ENCODE measurements at places on chromosomes 16 and 17.

DNA sequence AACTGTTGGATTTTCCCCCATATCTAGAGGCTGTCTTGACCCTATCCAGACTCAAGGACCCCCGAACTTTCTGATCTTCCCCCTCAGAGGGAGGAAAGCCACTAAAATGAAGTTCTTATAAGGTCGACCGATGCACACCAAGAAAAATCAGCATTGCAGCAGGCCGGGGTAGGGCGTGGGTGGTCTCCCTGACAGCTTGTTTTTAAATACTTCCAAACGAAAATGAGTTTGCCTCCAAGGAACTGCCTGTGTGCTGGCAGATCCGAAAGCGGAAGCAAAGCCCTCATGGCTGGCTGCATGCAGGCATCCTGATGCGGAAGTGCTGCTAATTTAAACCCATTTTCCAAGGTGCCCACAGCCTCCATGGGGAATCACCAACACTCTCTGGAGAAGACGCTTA is 374.3 kb upstream of the XYLT1 start:
- DNase-seq = no peak

- no peak for DNase-seq
Measured at GRCh38 chr16:88907768-88908167, 41.3 kb upstream of the PABPN1L start.

- peak; percentile 92 for DNase-seq
Measured at GRCh38 chr16:12186774-12187335, 210.3 kb downstream of the SNX29 start.

DNA sequence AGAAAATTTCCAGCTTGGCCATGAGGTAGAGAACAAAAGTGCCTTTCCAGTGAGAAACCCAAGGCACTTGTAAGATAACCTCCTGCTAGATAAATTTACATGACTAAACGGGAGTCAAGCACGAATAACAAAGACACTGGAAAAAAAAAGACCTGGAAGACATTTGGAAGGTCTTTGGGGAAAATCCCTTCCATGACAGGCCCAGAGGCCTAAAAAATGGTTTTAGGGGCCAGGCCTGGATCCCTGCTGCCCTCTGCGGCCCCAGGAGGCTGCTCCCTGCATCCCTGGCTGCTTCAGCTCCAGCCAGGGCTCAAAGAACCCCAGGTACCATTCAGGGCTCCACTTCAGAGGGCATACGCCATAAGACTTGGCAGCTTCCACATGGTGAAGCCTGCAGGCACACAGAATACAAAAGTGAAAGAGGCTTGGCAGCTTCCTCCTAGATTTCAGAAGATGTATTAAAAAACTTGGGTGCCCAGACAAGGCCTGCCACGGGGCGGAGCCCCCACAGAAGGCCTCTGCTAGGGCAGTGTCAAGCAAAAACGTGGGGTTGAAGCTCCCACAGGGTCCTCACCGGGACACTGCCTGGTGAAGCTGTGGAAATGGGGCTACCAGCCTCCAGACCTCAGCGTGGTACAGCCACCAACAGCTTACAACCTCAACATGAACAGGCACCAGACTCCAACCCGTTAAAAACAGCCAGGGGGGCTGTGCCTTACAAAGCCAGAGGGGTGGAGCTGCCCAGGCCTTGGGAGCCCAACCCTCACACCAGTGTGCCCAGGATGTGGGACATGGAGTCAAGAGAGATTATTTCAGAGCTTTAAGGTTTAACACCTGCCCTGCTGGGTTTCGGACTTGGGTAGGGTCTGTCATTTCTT is 77.1 kb downstream of the SDK2 start:
- DNase-seq = no peak

DNA sequence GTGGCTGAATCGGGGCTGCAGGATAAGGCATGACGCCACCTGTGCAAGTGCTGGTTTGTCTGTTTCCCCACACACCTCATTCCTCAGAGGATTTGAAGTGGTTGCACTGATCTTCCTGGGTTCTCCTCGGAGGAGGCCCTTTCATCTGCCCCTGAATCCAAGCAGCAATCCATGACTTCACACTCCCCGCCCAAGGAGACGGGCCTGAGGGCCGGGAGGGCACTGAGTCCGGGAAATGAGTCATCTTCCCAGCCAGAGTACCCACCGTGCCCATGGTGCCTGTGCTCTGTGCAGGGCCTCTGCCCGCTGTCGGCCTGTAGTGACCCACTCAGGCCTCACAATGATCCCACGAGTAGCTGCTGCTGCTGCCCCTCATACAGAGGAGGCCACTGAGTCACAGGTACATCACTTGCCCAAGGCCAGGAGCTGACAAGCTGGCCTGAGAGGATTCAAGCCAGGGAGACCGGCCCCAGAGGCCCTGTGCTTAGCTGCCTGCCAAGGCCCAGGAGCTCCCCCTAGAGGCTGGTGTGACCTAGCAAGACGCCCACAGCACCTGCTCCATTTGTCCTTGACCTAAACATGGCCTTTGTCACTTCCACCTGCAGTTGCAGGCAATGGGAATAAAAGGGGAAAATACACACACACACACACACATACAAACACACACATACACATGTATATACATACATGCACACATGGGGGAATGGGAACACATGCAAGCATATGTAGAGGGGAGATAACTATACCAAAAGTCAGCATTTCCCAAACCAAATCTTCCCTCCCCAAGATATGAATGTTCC is 240.0 kb downstream of the C16orf95 start:
- peak; percentile 60 for DNase-seq

DNA sequence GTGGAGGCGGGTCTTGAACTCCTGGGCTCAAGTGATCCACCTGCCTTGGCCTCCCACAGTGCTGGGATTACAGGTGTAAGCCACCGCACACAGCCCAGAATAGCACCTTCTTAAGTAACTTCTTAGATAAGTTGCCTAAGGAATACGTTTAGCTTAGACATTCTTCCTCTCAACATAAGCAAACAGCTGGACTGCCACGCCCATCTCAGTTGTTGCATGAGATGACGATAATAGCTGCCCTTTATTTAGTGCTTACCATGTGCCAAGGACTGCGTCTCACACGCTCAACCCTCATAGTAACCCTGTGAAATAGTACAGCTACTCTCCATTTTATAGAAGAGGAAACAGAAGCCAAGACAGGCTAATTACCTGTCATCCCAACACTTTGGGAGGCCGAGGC is 11.8 kb downstream of the HASPIN start:
- DNase-seq = no peak

- no peak for DNase-seq
Measured at GRCh38 chr17:40932608-40933007, 4.8 kb downstream of the KRT23 start.

- DNase-seq = no peak
Measured at GRCh38 chr17:28085766-28086165, 43.3 kb downstream of the NLK start.

- no peak for DNase-seq
Measured at GRCh38 chr16:23865853-23866252, 30.1 kb downstream of the PRKCB start.

GRCh38 chr17:6421700-6422604 is 13.0 kb downstream of the AIPL1 start:
- DNase-seq = peak; percentile 91

GRCh38 chr17:57166803-57167202 is 81.8 kb downstream of the AKAP1 start:
- no peak for DNase-seq

All from DMS53 (cell line).